Stimulated activated CD8-positive, alpha-beta memory T cell treated with anti-CD3 and anti-CD28 coated beads, Interleukin-15, amount 100 ng/mL, for 24 hours (primary cell): ENCODE measurements at places on chromosomes 3 and 15.

DNA sequence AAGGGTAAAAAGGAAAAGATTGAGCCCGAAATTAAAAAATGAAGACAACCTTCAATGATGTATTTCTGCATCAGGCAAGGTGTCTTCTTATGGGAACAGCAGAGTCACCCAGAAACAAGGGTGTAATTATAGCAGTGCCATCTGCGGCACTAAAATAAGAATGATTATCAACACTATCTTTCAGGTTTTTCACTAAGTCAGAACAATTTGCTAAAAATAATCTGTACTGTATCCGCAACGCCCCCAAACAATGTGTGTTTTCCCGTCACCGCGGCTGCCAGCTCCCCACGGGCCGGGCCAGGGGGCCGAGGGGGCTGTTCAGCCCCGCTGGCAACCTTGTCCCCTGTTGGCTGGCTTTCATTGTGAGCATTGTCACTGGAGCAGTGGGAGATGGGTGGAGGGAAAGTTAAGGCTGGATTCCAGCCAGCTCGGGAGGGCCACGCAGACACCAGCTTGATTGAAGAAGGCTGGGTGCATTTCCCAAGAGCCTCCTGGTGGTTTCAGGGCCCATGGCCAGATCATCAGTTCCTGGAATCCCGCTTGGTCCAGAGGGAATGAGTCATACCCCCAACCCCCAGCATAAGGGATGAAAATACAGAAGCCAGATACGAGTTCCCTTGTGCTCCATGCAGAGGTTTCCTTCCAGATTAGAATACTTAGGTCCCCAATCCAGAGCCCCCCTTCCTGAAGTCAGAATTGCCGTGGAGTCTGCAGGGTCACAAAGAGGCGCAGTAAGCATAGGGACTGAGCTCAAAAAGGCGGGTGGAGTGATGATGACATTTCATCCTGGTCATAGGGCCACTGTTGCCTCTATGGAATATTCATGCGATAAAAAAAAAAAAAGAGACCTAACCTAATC lies 90.2 kb upstream of the KLF13 start:
- no peak for DNase-seq

DNA sequence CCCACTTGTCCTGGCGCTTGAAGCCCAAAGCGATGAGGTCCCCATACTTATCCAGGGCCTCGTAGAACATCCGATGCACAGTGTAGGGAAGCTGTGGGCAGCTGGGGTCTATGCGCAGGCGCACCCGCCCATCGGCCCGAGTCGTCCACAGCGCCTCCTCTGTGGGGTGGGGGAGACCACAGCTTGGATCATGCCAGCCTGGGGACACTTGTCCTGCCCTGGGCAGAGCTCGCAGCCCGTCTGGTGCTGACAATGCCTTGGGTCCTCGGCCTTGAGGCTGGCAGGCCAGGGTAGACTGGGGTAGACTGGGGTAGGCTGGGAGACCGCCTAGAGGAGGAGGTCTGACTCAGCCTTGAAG lies 39.8 kb downstream of the ACSBG1 start:
- no peak for DNase-seq

DNA sequence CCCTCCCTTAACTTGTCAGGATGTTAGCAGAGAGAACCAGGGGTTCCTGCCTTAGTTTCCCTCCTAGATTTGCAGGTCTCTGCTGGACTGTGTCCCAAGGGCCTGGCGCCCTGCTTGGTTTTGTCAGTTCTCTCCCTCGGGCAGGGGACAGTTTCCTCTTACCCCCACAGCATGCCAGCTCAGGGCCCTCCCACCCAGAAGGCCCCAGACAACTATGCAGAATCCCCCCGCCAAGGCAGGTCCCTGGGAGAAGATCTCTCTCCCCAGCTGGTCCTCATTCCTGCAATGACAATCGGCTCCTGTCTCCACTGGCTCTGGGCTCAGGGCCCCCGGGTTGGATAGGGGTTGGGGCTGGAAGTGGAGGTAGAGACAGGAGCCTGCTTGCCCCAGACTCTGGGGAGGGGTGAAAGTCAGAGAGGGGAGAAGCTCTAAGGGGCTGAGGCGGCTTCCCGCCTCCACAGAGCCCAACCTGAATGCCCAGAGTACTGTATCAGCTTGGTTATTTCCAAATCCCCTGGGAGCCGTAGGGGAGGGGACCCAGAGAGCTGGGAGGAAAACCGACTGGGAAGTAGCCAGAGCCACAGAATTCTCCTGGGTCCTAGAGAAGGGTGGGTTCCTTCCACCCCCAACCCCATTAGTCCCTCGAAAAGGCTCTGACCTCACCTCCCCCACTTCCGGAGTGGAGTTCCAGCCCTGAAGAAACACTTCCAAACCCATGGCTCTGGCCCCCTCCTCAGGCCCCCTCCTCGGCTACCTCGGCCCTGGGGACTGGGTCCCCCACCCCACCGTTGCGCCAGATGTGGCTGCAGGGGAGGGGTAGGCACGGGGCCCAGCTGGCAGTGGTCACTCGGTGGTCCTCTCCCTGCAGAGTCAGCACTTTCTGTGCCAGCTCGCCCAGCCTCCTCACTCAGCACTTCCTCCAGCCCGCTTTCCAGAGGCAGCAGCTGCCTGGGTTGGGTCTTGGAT lies 3.8 kb upstream of the LOXL1 start:
- no peak for DNase-seq

GRCh38 chr3:178308771-178309170 lies 227.5 kb upstream of the KCNMB2 start:
- DNase-seq, result no peak

DNA sequence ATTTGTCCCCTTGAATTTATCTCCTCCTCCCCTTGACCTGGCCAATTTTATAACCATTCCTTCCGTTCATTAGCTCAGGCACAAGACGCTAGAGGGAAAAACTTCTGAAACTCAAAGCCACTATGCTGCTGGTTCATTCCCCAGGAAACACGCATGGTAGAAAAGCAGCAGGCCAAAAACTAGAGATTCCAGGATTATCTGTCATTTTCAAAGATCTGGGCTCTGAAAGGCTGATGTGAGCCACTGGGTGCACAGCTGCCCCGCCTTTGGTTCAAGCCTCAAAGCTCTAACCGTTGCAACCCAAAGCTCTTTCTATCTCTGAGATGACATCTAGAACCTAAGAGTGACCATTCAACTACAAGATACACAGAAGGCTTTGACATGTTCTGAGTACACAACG lies 6.1 kb downstream of the ANP32A start:
- no peak for DNase-seq

DNA sequence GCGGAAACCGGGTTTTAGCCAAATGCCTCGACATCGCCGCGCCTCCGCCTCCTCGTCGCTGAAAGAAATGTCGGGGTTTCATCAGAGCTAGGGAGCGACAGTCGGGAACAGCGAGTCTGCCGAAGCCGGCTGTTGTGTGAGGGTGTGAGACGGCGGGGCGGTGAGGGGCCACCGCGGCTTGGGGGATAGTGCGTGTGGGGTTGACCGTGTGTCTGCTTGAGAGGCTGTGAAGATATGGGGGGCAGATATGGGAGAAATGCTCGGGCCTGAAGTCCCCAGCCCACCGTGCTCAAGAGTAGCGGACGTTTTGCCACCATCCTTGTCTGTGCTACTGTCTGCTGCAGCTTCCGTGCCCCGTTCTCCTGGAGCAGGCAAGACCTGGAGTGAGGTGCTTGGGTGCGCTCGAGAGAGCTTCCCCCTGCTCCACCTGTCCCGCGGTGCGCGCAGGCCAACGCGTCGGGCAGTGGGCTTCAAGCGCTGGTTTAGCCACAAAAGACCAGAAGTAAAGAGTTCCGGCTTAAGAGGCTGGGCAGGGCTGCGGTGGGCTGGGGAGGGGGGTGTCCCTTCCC lies 716 bp upstream of the ISLR2 start:
- DNase-seq, result no peak

DNA sequence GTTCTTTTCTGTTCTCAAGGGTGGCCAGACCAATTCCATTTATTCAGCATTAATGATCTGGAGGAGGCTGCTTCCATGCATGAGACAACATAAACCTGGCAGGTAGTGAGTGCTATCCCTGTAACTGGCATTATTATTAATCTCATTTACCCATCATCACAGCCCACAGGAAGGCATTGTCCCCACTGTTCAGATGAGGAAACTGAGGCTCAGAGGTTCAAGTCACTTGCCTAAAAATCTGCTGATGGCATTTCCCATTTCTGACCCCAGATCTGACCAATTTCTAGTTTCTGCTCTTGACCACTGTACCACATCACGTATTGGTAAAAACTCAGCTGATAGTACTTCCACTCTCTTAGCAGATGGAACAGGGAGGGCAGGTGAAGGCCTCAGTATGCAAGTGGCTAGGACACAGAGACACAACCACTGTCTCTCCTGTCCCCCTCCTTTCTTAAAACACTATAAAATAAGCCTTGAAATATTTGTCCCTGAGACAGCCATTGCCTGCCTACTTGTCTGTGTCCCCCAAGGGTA lies 36.1 kb downstream of the TRANK1 start:
- DNase-seq, result no peak

GRCh38 chr3:124926426-124927101 lies 8.0 kb downstream of the MUC13 start:
- DNase-seq, result no peak

DNA sequence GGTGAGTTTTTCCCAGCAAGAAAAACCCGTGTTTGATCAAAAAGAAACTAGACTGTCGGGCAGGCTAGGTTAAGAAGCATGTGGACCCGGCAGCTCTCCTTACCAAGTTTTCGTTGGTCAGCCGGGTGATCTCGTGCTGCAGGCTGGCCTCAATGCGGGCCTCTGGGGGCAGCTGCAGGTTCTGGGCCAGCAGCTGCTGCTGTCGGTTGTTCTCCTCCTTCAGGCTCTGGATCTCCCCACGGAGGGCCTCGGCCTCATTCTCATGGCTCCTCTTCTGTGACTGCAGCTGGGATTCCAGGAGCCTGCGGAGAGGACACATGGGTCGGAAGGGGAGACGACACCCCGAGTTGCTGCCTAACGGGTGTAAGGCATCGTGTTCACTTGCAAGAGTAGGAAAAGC lies 44.5 kb upstream of the MYO5C start:
- no peak for DNase-seq

DNA sequence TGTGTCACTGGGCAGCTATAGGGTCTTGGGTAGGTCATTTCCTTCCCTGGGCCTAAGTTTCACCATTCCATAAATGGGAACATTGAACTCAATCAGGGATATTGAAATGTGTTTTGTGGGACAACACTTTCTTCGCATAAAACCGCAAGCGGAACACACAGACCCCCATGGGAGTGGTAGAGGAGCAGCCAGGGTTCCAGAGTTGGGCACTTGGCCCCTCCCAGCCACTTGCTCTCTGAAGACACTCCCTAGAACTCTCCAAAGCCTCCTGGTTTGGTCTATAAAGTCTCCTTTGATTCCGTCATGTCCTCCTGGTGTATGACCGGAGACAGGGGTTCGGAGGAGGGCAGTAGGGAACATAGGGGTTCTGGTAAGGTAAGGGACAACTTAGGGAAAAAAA lies 271.7 kb downstream of the UACA start:
- DNase-seq, result no peak

DNA sequence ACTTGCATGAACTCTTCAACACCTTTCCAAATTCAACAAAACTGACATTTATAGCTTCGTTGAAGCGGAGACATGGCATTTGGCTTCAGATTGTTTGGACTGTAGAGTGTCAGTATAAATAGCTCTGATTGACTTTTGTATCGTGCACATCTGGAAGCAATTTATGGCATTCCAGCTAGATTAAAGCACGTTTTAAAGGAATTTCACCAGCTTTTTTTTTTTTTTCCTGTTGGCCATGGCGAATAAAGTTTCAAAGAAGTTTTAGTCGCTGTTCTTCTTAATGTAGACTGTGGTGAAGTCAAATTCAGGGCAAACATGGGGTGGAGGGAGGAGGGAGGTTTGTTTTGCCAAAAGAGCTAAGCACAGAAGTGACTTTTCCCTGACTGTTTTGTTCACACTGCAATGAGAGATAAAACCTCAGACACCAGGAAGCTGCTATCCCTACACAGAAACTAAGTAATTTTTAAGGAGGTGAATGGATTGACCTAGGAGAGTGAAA lies 391.0 kb upstream of the RARB start:
- no peak for DNase-seq
